ENCODE measurements at places on chromosomes 4 and X. TPM values are rescaled to one million over a fixed set of nuclear protein-coding genes. Genes with fewer than 3 reads are reported as not detected.

DNA sequence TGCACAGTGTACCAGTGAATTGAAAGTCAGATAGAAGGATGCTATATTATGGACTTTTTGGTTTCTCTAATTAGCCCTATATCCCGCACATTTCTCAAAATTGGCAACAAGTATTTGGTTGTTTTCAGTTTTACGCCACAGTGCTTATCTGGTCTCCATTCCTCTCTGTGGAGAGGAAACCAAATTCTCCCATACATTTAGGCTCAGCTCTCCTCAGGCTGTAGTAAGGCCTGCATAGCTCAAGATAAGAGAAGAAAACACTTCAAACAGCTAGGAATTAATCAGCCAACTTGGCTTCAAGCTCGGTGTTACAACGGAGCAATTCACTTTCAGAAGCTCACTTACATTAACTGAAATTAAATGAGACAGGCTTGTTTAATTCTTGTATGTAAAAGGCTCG, 263.2 kb downstream of the PDHA2 start:
- no peak for DNase-seq

DNA sequence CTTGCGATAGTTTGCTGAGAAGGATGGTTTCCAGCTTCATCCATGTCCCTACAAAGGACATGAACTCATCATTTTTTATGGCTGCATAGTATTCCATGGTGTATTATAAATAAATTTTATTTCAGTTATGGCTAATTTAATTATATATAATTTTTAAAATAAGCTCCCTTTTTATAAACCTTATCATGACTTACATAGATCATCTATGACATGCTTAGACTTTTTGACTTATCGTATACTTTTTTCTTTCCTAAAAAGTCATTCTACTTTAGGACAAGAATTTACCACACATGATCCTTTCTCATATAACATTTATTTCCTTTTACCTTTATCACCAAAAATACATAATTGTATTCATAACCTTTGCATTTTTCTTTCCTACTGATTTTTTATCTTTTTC, 376.5 kb downstream of the CCSER1 start:
- DNase-seq, result no peak

- no peak for DNase-seq
Observed at GRCh38 chr4:167023364-167023925, 210.8 kb downstream of the SPOCK3 start.

The PPP1R2C gene
- not detected for total RNA-seq

The HGFAC gene
- total RNA-seq, result 1.5 TPM

DNA sequence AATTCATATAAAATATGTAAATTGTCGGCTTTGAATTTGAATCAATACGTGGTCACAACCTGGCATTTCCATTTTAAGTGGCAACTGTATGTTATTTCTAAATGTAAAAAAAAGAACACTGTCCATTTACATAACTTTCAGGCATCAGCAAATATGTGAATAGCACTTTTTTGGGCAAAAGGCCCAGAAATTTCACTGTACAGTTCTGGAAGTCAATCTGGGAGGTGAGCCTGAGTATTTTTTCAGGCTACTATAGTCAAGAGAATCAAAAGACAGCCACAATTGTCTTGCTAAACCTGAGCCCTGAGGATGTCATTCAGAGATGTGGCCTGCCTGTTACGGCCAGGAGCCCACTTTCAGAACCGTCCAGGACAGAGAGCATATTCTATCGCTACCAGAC, 543.9 kb upstream of the MAGEB2 start:
- DNase-seq, result no peak

The HS3ST1 gene
- 12.8 TPM for total RNA-seq

The LIMCH1 gene
- total RNA-seq, result 339 TPM

DNA sequence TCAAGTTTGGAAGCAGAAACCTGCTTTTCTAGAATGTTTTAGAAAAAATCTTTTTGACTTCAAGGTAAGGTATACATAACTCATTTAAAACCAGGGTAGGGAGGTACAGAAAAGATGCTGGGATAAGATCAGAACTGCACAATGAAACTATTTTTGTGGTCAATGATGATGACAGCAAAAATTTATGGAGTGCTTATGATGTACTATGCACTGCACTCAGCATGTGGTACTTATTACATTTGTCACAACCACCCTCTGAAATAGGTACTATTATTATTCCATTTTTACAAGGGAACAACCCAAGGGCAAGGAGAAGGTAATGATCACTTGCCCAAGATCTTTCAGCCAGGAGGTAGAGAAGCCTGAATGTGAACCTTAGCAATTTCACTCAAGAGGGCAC, 8.0 kb downstream of the GPM6B start:
- DNase-seq, result no peak

The TTC29 gene
- not detected for total RNA-seq

GRCh38 chrX:68808686-68809357, 20.0 kb upstream of the EFNB1 start:
- no peak for DNase-seq
